Posterior vena cava (tissue), 2 donors: ENCODE measurements at places on chromosomes 1 and 21. TPM values are rescaled to one million over a fixed set of nuclear protein-coding genes. Genes with fewer than 3 reads are reported as not detected.

GRCh38 chr1:183282101-183282855 is 96.2 kb downstream of the LAMC2 start:
- DNase-seq, result peak; percentile 59

DNA sequence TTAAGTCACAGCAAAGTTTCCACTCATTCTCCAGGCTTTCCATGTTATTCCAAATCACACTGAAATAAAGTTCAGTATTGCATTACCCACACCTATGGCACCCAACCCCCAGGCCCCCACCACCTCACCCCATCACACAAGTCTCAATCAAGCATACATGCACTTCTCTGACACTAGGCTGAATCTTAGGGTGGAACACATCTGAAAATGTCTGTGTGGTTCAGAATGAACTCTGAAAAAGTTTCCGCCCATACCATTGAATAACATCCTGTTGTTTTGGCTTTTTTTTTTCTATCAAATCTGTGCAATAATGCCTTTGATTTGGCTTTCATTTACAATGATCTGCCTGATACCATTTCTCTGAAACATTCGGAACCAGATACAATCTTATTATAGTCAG is 25.8 kb upstream of the LRRC8C start:
- DNase-seq, result no peak

DNA sequence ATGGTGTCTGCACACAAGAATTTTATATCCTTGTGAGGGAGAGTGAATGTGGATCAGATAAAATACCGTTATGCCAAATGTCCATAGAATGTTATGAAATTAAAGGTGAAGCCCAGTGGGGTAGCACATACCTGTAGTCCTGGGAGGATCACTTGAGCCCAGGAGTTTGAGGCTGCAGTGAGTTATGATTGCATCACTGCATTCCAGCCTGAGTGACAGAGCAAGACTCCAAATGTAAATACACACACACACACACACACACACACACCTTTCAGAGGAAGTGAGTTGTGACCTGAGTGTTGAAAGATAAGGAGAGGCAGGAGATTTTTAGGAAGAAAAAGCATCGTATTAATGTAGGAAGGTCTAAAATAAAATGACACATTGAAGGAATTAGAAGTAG is 28.1 kb upstream of the ZYG11A start:
- DNase-seq, result no peak

Gene PBX1
- 84.2 TPM for total RNA-seq

DNA sequence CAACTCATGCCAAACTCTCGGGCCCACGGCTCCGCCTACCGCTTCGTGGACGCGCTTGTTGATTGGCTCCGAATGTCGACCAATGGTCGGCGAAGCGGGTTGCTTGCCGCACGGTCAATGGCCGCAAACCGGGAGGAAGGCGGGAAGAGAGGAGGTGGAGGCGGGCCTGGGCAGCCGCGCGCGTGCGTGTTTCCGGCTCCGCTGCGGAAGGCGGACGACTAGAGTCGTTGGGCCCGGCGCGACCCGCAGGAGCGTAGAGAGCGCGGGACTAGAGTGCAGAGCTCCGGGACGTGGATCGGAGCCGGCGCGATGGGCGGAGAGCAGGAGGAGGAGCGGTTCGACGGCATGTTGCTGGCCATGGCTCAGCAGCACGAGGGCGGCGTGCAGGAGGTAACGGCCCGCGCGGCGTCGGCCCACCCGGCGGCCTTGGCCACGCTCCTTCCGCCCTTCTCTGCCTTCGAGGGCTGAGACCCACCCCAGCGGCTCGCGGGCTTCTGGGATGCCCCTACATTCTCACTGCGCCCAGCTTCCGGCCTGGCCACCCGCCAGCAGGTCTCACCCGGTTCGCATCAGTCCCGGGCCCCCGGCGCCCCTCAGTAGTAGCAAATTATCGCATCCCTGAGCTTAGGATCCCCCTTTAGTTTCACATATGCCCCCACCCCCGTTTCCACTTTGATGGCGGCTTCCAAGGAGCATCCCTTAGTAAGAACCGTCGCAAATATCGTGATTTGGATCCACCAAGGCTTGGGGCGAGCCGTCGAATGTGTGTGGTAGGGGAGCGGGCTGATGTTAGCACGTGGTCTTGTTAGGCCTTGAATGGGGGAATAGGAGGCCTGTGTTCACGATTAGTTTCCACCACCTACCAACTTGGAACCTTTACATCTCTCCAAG is at the start of gene NUDC:
NUDC (plus strand) TSS at position 204 of the 891 bp plus-strand sequence; CDS start at position 310, 106 bp downstream.
- peak; percentile 99 for DNase-seq

DNA sequence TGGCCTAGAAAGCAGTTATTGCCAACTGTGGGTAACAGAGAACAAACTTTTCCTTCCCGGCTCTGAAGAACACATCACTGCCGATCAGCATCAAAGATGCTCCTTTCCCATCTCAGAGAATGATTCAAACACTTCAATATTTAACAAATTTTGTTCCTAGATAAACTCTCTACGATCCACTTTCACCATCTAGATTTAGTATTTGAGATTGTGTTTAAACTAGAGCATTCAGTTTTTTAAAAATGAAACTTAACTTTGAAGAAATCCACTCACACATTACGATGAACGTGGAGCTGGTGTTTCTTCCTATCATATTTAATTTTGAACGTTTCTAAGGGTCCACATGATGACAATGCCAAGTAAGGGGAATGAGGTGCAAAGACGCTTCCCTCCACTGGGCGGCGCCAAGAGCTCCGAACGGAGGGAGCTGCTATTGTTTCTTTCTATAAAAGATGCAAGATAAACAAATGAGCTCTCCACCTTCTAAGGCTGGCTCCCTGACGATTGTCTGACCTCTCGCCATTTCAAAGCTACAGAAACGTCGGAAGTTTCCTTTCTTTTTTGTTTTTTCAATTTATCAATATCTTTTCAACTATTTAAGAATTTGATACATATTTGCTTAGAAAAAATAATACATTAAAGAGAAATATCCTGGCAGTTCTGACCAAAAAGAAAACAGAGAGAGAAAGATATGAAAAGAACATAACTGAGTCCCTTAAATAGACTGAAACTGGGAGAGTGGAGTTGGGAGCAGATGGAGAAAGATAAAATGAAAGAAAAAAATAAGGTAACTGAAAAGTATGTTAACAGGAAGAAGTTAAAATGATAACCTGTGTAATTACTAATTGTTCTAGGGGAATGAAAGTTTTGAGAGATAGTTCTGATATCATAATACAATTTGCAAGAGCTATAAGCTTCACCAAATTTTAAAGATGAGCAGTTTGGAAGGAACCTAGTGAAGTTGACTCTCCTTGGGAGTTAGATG is 4.4 kb upstream of the BARHL2 start:
- DNase-seq, result peak; percentile 82

Gene ACTL8
- total RNA-seq, result not detected

Gene EXO1
- total RNA-seq, result 0.29 TPM

GRCh38 chr1:184574588-184574987 is 180.1 kb downstream of the EDEM3 start:
- DNase-seq, result no peak
